Esophagus muscularis mucosa (tissue), 4 donors: ENCODE measurements at places on chromosomes 7 and 10. TPM values are rescaled to one million over a fixed set of nuclear protein-coding genes. Genes with fewer than 3 reads are reported as not detected.

GRCh38 chr10:23493711-23494110, 54.8 kb downstream of the OTUD1 start:
- H3K4me1 ChIP-seq, result no peaks in the 10 kb centered on the region
- H3K27ac ChIP-seq, result no peak overlapping the region
- no peak for DNase-seq
- H3K27me3 ChIP-seq, result no peaks in the 10 kb centered on the region
- H3K36me3 ChIP-seq, result no peaks in the 10 kb centered on the region
- no peak overlapping the region for H3K4me3 ChIP-seq

DNA sequence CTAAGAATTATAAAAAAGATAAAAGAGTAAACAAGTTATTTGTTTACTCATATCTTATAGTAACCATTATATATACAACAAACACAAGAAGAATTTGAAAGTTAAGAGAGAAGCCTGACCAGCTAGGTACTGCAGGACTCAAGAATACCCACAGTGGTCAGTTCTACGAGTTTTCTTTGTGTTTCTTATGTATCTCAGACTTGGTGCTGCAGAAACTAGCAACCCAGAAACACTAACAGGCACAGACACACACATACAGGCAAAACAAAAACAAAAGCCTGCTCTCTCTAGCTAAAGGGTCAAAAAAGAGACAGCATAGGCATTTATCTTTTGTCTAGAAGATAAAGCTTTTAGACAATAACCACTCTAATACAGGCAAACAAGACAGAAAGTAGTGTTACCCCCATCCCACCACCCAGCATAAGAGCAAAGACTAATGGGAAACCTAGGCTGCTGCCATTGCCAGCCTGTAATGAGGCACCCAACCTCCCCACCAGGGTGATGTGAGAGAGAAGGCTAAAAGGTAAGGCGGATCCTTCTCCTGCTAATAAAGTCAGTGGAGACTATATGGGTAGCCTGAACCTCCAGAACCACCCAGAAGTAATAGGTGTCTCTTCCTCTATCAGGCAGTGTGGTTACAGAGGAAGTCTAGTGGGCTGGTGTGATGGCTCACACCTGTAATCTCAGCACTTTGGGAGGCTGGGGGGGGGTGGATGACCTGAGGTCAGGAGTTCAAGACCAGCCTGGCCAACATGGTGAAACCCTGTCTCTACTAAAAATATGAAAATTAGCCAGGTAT, 113.9 kb downstream of the DNAJC1 start:
- H3K4me3 ChIP-seq, result no peak overlapping the region
- H3K36me3 ChIP-seq, result no peaks in the 10 kb centered on the region
- no peaks in the 10 kb centered on the region for H3K27me3 ChIP-seq
- no peaks in the 10 kb centered on the region for H3K4me1 ChIP-seq
- DNase-seq, result no peak

DNA sequence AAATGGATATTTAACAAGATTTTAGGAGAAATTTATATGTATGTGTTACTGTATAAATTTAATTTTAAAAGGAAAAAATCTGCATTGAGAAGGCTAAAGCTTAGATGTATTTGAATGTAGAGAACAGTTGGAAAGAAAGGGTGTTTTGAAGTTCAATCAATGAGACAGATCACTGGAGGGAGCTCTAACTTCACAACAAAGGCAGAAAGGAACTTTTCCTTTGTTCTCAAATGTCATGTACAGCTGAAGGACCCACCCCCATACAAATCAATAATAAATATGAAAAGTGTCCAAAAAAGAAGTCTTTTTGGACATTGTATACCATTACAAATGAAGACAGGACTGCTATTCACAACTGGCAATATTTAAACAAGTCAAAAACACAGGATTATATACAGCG, 403.4 kb downstream of the DNAJB9 start:
- H3K4me1 ChIP-seq, result no peaks in the 10 kb centered on the region
- no peaks in the 10 kb centered on the region for H3K27me3 ChIP-seq
- no peak overlapping the region for H3K4me3 ChIP-seq
- H3K36me3 ChIP-seq, result no peaks in the 10 kb centered on the region

GRCh38 chr10:123148414-123149161, 652 bp downstream of the HMX2 start:
- DNase-seq, result peak; percentile 42
- H3K4me3 ChIP-seq, result no peak overlapping the region
- no peaks in the 10 kb centered on the region for H3K36me3 ChIP-seq
- peaks cover 100% of the 10 kb centered on the region for H3K27me3 ChIP-seq
- H3K4me1 ChIP-seq, result peaks cover 66% of the 10 kb centered on the region
- no peak overlapping the region for H3K27ac ChIP-seq

DNA sequence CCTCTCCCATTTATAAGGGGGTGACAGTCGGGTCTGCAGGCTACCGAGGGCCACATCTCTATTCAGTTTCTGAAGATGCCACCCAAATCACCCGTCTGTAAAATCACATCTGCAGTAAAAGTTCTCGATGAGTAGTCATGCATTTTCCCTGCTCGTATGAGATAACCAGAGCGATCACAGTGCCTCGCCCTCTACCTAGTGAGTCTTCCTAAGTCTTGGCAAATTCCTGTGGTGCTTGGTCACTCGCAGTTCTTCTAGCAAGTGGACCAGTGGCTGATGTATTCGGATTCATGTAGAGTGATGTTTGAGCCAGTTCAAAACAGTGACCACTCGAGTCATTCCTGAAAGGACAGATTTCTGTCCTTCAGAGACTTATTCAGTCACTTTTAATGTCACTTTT, 44.9 kb downstream of the INSYN2A start:
- peaks cover 5% of the 10 kb centered on the region for H3K4me1 ChIP-seq
- DNase-seq, result no peak
- H3K36me3 ChIP-seq, result no peaks in the 10 kb centered on the region
- no peaks in the 10 kb centered on the region for H3K27me3 ChIP-seq
- H3K27ac ChIP-seq, result no peak overlapping the region

GRCh38 chr10:12934777-12935176, 66.7 kb downstream of the CCDC3 start:
- no peak overlapping the region for H3K4me3 ChIP-seq
- no peak for DNase-seq
- H3K27me3 ChIP-seq, result no peaks in the 10 kb centered on the region
- no peaks in the 10 kb centered on the region for H3K36me3 ChIP-seq
- no peaks in the 10 kb centered on the region for H3K4me1 ChIP-seq
- H3K27ac ChIP-seq, result no peak overlapping the region

DNA sequence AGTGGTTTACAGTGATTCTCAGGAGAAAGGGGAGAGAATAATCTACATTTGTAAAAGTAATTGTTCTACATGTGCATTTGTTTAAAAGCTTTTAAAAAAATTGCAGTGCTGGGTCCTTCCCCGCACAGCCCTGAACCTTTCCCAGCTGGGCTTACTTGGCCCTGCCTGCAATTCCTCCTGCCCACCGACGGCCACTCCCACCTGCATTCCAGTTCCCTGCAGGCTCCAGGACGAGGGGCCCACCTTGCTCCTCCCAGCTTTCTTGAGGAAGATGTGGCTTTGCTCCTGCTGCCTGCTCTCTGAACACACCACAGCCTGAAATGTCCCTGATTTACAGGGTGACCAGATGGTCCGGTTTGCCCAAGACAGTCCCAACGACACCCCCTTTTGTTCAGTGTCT, 222.7 kb downstream of the PRPF18 start:
- DNase-seq, result no peak
- H3K4me1 ChIP-seq, result peaks cover 16% of the 10 kb centered on the region
- no peaks in the 10 kb centered on the region for H3K27me3 ChIP-seq

DNA sequence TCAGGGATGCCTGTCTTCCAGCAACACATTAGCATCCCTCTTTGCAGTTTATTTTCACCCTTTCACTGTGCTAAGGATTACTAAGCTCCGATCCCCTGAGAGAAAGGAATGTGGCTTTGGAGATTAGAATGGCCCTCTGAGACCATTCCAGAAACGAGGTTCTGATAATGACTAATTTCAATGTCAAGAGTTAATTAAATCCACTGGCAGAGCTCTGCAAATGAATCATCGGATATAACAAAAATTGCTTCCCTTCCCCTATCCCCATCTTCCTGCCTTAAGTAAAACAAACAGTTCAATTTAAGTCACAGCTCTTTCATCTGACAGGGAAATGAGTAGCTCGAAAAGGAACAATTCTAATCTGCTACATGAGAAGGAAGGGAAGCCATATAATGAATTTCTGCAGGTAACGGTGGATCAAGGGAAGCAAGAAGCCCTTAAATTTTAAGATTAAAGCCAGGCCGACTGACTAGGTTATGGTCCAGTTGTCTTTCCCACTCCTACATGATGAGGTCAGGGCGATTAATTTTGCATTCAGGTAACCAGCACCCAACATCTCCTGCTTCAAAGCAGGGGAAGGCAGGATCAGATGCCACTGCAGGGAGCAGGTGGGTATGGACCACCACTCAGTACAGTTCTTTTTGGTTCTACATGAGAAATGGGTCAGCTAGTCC, 50.5 kb downstream of the MALSU1 start:
- H3K4me1 ChIP-seq, result no peaks in the 10 kb centered on the region
- DNase-seq, result no peak
- no peaks in the 10 kb centered on the region for H3K27me3 ChIP-seq
- H3K27ac ChIP-seq, result no peak overlapping the region

DNA sequence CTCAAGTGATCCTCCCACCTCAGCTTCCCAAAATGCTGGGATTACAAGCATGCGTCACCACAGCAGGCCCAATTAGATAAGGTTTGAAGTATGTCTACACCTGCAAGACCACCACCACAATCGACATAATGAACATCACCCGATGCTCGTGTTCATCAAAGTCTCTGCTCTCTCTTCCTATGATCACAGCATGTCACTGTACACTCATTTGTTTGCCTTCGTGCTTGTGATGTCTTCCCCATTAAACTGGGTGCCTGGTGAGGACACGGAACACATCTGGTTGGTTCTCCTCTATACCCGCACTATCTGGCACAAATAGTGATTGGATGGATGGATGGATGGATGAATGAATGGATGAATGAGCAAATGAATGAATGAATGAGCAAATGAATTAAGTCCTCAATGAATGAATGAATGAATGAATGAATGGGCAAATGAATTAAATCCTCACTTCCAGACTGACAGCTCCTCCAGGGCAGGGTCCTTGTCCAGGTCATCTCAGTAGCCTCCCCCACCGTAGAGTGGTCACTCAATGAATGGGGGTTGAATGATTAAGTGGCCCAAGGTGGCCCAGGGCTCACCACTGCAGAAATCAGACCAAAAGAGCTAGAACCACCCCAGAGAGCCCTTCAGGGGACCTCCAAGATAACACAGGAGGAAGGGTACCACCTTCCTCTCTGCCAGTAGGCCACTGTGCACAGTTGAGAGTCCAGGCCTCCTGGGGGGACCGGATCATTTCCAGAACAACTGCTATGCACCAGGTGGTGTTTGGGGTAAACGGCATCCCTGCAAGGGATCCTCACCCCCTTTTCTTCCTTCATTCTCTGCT, 101.9 kb upstream of the TNRC18 start:
- no peak for DNase-seq
- peaks cover 25% of the 10 kb centered on the region for H3K4me1 ChIP-seq
- peak overlapping the region; percentile 100 for H3K27ac ChIP-seq
- peaks cover 12% of the 10 kb centered on the region for H3K27me3 ChIP-seq
- peaks cover 37% of the 10 kb centered on the region for H3K36me3 ChIP-seq

DNA sequence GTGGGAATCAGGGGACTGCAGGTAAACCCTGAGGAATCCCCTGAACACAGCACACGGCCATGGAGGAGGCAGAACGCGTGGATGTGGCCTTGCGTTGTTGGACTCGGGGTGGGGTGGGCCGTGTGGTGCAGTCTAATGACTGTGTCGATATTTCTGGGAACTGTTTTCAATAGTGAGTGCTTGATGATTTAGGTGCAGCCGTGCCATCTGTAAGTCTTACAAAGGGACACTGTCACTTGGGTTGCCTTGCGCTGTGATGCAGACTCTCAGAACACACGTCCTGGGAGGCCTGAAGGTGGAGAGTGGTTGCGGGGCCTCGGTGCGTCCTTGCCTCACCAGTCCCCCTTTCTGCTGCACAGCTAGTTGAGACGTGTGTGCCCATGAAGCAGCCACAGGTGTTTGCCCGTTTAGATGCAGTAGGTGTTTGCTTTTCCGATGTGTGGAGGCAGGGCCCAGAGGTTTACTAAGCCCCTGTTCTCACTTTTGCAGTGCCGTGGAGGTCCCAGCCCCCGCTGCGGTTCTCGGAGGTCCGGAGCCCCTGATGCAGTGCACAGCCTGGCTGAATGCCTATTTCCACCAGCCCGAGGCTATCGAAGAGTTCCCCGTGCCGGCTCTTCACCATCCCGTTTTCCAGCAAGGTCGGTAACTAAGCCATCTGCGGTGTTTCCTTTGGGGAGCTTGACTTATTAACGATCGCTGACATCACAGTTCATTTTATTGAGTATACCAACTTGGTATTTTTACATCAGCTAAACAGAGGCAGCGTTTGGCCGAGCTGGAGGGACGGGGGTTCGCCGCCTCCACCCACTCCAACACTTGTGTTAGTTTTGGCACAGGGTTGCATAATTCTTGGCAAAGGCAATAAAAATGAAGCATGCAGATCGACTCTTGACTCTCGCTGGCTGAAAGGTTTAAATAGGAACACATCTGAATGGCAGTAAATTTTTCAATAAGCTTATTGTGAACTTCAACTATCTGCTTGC, 240.7 kb downstream of the MGMT start:
- peaks cover 12% of the 10 kb centered on the region for H3K4me1 ChIP-seq
- no peak for DNase-seq
- H3K36me3 ChIP-seq, result no peaks in the 10 kb centered on the region
- H3K27me3 ChIP-seq, result no peaks in the 10 kb centered on the region
- no peak overlapping the region for H3K27ac ChIP-seq

GRCh38 chr10:28250782-28251181, 52.1 kb downstream of the MPP7 start:
- H3K27ac ChIP-seq, result peak overlapping the region; percentile 71
- H3K4me1 ChIP-seq, result peaks cover 61% of the 10 kb centered on the region
- H3K4me3 ChIP-seq, result no peak overlapping the region
- H3K36me3 ChIP-seq, result no peaks in the 10 kb centered on the region
- DNase-seq, result no peak

DNA sequence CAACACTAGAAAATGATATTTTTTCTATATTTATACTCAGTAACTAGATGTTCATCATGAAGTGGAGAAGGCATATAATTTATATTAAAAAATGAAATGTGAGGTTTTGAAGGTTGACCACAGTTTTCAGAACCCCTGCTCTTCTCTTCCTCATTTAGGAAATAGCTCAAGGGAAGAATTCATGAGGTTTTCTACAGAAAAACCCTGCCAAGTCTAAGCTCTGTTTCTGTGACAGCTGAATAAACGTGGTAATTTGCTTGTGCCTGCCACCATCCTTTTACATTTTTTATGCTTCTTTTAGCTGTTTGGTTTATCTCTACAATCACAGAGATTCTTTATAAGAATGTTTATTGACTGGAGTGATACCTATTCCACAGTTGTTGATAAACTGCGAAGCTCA, 630.3 kb upstream of the POT1 start:
- no peaks in the 10 kb centered on the region for H3K4me1 ChIP-seq
- no peaks in the 10 kb centered on the region for H3K27me3 ChIP-seq
- no peak overlapping the region for H3K27ac ChIP-seq
- no peak for DNase-seq

HOXA7 gene
- total RNA-seq, result 0.33 TPM

VWDE gene
- not detected for total RNA-seq

FAM20C gene
- 79.2 TPM for total RNA-seq

MGAM2 gene
- total RNA-seq, result under 0.01 TPM

MTURN gene
- total RNA-seq, result 188 TPM

CNPY1 gene
- total RNA-seq, result not detected
